H1 (cell line): ENCODE measurements at places on chromosomes 6 and 20. TPM values are rescaled to one million over a fixed set of nuclear protein-coding genes. Genes with fewer than 3 reads are reported as not detected.

DNA sequence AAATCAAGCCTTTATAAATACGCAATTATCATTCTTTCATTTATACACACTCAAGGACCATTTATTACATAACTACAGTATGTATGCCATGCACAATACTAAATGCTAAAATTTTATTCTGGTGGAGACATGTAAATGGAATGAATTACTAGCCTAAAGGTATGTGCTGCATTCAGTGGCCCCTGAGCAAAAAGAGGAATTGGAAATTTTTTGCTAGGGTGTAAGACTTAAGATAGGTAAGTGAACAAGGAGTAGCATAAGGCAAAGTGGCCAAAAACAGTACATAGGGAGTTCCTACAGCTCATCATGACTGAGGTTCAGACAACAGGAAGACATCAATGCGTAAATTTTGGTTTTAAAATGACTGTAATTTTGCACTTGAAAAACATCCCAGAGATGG is 2.3 kb upstream of the MTFR2 start:
- no peak for DNase-seq

GRCh38 chr20:20956513-20956931 is 149.6 kb downstream of the LINC00237 start:
- DNase-seq = no peak

- no peak for DNase-seq
Observed at GRCh38 chr20:23143986-23144690, 58.0 kb upstream of the CD93 start.

DNA sequence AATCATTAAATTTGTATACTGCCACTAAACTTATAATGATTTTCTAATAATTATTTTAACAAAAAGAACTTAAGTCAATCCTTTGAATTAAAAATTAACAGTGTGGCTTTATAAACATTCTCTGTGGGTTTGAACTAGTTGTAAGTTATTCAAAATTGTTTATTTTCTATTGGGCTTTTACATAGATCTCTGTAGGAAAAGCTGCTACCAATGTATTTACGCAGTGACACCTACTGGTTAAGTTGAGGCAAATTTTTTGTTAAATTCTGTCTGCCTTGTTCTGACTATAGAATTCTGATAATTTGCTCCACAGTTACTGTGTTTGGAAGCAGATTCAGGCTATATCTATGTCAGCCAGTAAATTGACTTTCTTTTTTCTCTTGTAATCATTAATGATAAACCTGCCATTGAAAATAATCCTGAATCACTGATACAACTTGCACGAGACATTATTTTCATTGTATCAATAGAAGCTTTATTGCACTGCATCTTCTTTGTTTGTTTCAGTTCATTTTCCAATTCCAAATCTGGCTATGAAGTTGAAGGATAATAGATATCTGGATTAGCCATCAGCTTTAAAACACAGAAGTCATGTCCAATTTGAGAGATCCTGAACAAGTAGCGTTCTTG is 66.0 kb upstream of the UTRN start:
- no peak for DNase-seq

- no peak for DNase-seq
Observed at GRCh38 chr6:68958327-68958726, 323.2 kb downstream of the ADGRB3 start.

DNA sequence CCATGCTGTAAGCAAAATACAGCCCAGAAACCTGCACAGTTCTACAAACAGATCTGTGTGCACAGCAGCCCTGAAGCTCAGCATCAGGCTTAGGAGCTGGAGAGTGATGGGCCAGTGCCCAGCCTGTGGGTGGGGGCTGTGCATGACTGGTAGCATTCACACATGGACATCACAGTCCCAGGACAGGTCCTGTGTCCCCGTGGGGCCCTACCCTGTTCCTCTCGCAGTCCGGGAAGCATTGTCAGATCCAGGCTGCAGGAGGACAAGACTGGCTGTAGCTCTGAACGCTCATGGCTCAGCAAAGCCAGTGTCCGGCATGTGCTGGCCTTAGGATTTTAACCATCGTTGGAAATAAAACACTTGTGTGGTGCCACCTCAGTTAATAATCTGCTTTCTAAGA is 234.1 kb downstream of the CDH4 start:
- DNase-seq = no peak

GRCh38 chr20:22531756-22532155 is 52.6 kb downstream of the FOXA2 start:
- no peak for DNase-seq

DNA sequence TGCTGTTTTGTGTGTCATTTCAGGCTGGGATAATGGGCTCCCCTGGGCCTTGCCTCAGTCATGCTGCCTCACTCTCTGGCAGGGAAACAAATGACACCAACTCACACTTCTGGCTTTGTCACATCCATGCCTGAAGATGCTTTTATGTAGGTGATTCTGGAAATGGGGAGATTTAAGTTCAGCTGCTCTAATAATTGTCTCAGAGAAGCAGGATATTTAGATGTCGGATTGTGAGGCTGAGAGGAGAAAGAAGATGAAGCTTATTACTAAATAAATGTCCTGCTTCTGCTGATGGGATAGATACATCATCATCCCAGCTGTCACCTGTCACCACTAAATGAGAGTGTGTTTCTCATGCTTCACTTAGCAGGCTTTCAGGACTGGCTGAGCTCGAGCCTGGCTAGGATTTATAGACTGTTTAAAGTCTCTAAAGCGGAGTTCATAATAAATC is 480.2 kb upstream of the SPTLC3 start:
- DNase-seq = no peak

GRCh38 chr6:43695215-43695966 is 7.8 kb upstream of the MRPS18A start:
- no peak for DNase-seq

- DNase-seq = no peak
Observed at GRCh38 chr20:15375836-15376235, 1038.4 kb upstream of the FLRT3 start.

DNA sequence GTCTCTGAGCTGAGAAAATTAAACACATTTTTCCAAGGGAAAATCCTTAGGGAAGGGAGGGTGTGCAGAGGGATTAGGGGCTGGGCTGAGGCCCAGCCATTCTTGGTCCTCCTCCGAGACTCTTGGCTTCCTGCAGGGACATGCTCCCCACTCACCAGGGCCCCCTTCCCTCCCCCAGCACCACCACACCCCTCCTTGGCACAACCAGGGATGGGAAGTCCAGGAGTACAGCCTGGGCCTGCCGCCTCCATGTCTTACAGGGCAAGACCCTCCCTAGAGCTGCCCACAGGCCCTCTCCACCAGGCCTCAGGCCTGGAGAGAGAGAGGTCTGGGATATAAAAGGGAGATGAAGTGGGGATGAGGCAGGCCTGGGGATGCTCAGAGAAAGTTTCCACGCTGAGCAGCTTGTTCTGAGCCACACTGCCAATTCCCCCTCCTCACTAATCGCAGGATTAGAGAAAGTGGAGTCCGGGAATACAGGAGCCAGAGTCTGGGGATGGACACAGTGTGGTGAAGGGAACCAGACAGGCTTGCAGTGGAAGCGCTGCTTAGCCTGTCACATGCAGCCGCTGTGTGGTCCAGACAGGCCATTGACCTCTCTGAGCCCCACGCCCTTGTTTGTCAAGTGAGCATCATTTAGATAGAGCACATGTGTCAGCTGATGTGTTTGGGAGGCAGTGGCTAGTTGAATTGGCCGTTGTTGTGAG is 105.5 kb downstream of the MRPL14 start:
- DNase-seq = no peak

Gene PSORS1C1
- 0.36 and 0.52 TPM in 2 replicates for total RNA-seq

Gene CST1
- 2.9 and 5.4 TPM in 2 replicates for total RNA-seq

Gene TRIM40
- total RNA-seq = not detected in 2 replicates

Gene FGD2
- 0.19 and 0.32 TPM in 2 replicates for total RNA-seq

Gene GPRC6A
- 0.22 TPM in 1 of 2 replicates, not detected in the other for total RNA-seq

Gene FNDC1
- 0.30 and 0.42 TPM in 2 replicates for total RNA-seq

Gene HSPA1L
- total RNA-seq = 1.6 and 1.9 TPM in 2 replicates

Gene EPHA7
- 6.1 and 6.8 TPM in 2 replicates for total RNA-seq

Gene C4B
- total RNA-seq = 1.5 and 3.5 TPM in 2 replicates

Gene TFB1M
- total RNA-seq = 49.4 and 52.3 TPM in 2 replicates
